Psoas muscle (tissue), 8 donors: ENCODE measurements at places on chromosomes 6 and 20.

DNA sequence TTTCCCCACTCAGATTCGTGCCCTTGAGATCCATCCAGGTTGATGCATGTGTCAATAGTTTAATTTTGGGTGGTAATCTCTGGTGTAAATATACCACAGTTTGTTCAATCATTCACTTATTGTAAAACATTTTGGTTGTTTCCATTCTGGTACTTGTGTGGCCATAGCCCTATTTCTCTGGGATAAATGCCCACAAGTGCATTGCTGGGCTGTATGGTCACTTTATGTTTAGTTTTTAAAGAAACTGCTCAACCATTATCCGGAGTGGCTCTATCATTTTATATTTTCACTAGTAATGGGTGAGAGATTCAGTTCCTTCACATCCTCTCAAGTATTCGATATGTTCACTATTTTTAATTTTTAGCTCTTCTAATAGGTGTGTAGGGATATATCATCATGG lies 60.7 kb upstream of the RNF24 start:
- no peak for DNase-seq

- DNase-seq: peak; percentile 74
These were observed 93.5 kb downstream of the CEBPB start for GRCh38 chr20:50283922-50284810.

DNA sequence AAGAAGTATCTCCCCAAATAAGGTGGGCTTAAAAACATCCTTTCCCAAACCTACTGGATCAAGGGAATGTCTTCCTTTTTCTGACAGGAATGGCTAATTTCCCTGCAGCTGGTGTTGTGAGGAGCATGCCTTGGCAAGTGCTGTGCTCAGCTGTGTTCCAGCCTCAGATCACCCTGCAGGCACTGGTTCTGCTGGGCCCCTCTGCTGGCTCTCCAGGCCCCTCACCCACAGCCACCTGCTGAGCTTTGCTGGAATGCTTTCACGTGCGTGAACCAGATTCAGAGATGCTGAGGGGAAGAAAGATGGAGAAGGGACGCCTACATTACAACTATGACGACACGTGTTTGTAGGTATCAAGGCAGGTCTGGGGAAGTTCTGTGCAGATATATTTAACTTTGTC lies 71.3 kb upstream of the FOXC1 start:
- DNase-seq: no peak

GRCh38 chr6:1560281-1561058 lies 49.2 kb upstream of the FOXC1 start:
- no peak for DNase-seq

GRCh38 chr6:140318408-140318807 lies 944.0 kb upstream of the CITED2 start:
- no peak for DNase-seq

GRCh38 chr6:97347111-97347510 lies 64.1 kb upstream of the MMS22L start:
- no peak for DNase-seq

DNA sequence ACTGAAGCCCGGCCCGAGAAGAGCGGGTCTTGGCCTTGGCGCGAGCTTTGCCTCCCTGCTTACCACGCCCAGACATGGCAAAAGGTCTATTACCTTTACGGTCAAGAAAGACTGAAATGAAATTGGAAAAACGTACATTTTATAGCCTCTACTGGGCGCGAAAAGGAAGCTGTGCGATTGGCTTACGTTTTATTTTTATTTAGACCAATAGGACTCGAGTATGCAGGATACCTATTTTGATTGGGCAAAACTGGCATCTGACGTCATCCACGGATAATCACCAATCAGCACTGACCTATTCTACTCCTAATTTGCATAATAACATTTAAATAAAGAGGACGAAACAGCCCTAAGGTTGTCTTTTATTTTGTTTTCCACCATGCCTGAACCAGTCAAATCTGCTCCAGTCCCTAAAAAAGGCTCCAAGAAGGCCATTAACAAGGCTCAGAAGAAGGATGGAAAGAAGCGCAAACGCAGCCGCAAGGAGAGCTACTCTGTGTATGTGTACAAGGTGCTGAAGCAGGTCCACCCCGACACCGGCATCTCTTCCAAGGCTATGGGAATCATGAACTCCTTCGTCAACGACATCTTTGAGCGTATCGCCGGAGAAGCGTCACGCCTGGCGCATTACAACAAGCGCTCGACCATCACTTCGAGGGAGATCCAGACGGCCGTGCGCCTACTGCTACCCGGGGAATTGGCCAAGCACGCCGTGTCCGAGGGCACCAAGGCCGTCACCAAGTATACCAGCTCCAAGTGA lies 97.4 kb downstream of the OR2B2 start:
- DNase-seq: no peak

GRCh38 chr6:168105813-168106632 lies 27.0 kb upstream of the FRMD1 start:
- DNase-seq: peak; percentile 4

DNA sequence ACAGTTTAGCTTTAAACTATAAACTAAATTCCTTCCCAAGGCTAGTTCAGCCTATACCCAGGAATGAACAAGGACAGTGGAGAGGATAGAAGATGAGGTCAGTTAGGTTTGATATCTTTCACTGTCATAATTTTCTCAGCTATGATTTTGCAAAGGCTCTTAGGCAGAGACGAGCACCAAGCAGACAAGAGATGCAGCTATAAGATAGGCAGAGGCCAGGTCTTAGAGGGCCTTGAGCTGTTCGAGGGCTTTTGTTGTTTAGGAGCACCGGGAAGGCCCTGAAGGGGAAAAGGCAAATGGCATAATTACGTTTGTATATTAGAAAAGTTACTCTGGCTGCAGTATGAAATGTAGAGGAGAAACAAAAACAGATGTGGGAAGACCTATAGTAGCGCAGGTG lies 59.8 kb downstream of the DOP1A start:
- DNase-seq: no peak

GRCh38 chr6:23265270-23265669 lies 695.9 kb downstream of the HDGFL1 start:
- DNase-seq: no peak

GRCh38 chr6:44267252-44267651 lies 1.9 kb upstream of the NFKBIE start:
- no peak for DNase-seq

DNA sequence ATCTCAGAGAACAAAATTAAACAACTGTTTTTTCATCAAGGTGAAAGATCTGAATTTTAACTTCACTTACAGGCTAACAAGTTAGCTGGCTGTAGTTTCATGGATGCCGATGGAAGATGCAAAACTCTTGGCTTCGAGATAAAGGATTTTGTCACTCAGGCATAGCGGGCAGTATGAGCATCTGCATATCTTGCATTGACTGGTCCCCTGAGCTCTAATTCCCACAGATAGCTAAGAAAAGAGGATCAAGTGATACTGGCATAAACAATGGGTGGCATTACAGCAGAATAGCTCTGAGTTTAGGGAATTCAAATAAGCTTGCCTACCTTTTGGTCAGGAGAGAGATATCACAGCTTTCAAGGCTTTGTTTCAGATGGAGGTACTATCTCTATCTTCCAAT lies 1.8 kb upstream of the CLVS2 start:
- DNase-seq: no peak

GRCh38 chr6:3176562-3177355 lies 19.4 kb upstream of the TUBB2A start:
- no peak for DNase-seq

GRCh38 chr20:43925215-43925614 lies 10.6 kb downstream of the TOX2 start:
- no peak for DNase-seq

DNA sequence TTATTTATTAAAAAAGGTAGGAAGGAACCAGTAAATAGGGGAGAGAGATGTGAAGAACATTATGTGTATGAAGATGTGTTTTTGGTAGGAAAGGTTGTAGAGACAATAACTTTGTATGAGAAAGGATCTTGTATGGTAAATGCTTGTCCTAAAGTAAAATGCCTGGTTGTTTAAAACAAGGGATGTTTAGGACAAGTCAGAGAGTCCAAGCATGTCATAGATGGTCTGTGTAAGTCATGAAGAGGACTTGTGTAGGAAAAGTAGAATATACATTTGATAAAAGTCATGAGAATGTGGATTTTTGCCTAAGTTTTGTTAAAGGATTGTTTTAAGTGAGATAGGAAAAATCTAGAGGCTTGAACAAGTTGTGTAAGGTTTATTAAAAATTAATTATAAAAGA lies 325.1 kb downstream of the CDH26 start:
- no peak for DNase-seq

GRCh38 chr6:28816339-28816908 lies 107.4 kb downstream of the TRIM27 start:
- no peak for DNase-seq

DNA sequence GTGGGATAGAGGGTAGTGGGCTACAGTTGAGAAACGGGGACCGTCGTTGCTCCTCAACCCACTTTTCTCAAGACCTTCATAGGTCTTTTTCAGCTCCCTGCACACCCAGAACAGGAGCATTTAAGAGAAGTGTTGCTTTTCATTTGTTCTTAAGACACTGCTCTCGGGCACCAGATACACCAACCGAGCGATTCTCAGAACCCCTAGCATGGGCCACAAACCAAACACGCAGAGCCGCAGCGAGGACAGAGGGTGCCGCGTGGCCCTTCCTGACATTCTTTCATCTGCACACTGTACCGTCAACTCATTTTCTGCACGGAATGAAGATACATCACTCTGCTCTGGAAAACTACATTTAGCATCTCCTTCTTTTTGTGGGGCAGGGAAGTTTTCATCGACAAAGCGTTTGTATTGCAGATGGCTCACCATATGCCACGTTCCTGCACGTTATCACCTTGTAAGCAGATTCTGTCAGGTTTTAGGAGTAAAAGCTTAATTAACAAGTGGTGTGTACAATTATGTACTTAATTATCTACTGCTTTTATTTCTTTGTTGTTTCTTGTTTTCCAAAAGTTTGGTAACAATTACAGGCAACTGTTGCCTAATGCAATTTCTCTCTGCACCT lies 70.4 kb upstream of the MLN start:
- DNase-seq: no peak

- DNase-seq: no peak
These were observed 68.5 kb upstream of the ARMC2 start for GRCh38 chr6:108779536-108780275.

GRCh38 chr6:123986938-123987337 lies 183.3 kb downstream of the NKAIN2 start:
- DNase-seq: no peak

- DNase-seq: no peak
These were observed 219.9 kb upstream of the ECI2 start for GRCh38 chr6:4355241-4355640.

DNA sequence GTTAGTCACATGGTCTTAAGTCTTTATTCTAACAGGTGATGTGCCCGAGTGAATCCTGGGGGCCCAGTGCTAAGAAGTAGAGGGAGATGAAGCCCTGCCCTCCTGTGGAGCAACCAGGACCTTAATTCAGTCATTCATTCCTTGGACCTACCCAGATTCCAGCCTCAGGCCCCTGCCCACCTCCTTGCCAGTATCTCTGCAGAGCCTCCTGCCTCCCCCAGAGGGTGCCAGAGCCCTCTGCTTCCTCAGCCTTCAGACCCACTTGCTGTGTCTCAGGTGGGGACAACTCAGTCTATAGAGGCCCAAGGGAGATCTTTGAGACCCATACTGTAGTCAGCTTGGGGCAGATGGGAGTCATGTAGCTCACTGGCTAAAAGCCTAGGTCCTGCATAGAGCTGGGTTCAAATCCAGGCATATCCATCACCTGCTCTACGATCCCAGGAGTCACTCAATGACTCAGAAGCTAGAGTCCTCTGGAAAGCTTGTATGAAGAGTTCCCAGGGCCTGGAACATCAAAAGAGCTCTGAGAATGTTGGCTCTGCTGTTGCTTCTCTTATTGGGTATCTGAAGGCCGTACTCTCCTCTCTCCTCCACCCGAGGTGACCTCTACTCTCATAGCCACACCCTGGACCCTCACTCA lies 3.9 kb upstream of the SIGLEC1 start:
- peak; percentile 55 for DNase-seq

DNA sequence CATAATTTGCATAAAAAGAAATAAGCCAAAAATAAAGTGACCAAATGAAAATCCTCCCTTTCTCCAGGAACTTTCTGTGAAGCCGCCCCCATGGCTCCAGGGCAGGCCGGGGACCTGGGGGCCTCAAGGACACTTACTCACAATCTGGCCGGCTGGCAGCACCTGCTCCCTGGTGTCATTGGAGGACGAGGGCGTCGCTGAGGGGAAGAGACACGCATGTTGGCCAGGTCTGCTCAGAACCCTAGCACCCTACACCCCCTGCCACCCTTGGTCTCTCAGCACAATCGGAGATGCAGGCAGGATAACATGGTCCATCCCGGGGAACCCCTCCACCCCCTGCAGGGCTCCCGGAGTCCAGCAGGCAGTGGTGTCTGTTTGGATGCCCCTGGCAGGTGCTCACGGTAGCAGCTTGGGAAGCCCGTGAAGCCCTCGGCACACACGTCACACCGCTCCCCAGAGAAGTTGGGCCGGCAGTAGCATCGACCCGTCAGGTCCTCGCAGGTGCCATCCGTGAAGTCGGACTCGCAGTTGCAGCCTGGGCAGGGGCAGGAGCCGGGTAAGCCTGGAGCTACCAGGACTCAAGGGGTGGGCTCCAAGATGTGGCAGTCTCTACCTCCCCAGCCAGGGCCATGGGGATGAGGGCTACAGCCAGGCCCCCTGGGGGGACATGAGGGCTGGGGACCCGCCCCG lies 21.3 kb downstream of the LAMA5 start:
- peak; percentile 11 for DNase-seq

- DNase-seq: no peak
These were observed 3.5 kb downstream of the CTNNBL1 start for GRCh38 chr20:37697314-37697713.

DNA sequence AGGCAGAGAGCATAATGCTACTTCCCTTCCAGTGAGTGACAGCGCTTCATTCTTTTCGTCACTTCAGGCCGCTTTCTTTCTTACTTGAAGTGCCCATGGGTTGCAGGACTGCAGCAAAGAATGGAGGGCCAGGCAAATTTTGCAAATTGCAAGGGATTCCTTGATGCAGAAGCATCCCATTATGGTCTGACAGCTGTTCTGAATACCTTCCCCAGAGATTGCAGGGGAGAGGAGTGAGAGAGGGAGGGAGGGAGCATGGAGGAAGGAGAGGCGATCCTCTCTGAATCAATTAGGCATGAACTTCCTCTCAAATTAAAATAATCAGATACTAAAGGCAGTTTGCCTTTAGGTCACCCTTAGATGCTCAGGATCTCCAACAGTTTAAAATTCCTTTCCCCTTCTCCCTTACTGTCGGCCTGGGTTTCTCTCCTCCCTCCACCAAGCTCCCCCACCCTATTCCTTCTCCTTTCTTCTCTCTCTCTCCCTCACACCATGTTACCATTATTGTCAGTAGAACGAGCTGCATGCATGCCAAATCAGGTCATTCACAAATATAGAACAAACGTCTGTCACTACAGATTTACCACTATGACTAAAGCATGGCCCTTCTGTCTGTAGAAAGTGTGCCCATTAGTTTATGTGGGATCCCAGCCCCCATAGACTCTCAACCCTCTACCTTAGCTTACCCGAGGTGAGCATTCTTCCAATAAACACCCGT lies 289.2 kb downstream of the CD83 start:
- no peak for DNase-seq

DNA sequence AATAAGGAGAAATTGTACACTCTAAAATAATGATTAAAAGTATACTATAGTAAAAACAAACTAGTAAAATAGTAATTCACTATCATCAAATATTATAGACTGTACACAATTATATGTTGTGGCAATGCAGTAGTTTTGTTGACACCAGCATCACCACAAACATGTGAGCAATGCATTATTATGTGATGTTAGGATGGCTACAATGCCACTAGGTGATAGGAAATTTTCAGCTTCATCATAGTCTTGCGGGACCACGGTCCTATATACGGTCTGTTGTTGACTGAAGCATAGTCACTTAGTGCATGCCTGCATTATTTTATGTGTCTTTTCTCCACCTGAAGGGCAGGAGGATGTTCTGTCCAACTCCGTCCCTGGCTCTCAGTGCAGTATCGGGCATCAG lies 104.8 kb upstream of the NEDD9 start:
- no peak for DNase-seq
